ENCODE measurements at places on chromosomes 4 and X. TPM values are rescaled to one million over a fixed set of nuclear protein-coding genes. Genes with fewer than 3 reads are reported as not detected.

GRCh38 chr4:4415107-4415805 lies 28.4 kb downstream of the NSG1 start:
- DNase-seq = no peak

DNA sequence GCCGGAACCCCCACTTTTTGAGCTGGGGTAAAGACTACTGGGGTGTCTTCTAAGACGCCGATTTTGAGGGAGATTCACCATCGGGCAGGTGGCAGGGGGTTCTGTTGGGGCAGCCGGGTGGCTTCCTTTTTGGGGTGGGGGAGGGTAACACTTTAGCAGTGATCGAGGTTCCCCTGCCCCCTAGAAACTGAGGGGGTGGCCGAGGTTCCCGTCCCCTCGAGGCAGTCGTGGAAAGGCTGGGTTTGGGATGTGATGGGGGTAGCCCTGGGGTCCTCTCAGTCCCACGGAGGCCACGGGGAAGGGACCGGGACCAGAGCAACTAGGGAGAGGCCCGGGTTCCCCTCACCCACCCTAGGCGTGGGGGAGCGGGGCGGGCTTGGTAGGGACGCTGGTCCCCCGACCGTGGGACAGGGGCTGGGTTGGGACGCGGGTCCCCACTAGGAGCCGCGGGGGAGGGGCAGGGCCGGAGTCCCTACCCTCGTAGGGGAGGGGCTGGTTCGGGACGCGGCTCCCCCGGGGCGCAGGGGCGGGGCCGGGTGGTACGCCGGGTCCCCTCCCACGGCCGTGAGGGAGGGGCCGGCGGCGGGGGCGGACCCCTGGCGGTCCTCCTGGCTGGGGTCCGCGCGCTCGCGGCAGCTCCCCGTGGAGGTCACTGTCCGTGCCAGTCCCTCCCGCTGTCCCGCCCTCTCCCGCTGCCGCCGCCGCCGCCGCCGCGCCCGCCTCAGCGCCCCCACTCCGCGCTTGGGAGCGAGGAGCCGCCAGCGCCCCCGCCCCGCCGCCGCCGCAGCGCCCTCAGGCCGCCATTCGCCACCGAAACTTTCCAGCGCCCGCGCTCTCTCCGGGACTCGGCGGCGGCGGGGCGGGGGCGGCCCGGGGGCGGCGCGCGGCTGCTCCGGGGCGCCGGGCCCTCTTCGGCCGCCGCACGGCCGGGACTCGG lies at the start of gene TBL1X:
TBL1X (plus strand) TSS at position 624 of the 937 bp plus-strand sequence. CDS start 188,529 bp downstream, outside the sequence.
- peak; percentile 90 for DNase-seq

DNA sequence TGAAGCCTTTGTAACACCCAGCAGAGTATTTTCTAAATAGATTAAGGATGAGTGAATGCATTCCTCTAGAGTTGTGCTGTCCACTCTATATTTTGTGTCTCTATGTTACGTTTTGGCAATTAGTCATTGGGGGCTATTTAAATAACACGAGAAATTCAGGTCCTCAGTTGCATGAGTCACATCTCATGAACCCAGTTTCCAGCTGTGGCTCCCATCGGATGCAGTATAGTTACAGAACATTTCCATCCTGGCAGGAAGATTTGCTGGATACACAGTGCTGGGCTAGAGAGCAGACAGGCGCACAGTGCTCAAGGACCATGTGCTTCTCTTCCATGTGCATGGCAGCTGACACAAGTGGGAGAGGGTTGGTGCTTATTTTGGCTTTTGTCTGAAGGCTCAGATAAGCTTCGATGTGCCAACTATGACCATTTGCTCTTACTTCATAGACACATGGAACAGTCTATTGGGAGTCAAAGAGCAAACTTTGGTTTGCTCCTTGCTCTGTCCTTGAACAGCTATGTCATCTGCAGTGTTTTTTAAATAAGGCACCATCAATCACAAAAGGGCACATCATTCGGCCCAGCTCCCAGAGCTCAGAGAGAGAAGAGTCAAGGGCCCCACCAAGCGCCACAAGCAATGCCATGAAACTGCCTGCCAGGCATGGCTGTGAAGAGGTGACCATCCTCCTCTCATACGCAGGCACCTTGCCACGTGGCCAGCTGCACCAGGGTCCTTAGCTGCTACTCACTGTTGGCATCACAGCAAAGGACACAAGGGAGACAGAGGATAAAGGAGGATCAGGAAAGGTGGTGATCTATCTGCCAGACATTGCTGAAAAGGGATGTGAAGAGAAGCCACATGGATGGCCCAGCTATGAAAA lies 8.1 kb upstream of the STS start:
- no peak for DNase-seq

- DNase-seq = no peak
Measured at GRCh38 chrX:141341341-141341740, 99.0 kb upstream of the SPANXC start.

RBM46 gene
- not detected for total RNA-seq

DNA sequence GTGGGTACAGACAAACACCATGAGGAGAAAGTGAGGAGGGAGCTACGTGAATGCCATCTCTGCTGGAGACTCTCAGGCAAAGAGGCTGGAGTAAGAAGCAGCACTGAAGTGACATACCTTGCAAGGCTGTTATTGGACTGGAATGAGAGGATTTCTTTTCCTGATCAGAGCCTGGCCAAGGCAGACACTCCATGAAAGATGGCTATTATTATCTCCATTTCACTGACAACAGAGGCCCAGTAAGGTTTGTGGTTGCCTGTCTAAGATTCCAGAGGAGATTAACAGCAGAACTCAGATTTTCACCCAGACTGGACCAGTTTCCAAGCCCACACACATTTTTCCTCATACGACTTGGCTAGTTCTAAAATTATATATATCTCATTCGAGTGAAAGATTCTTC lies 162.0 kb upstream of the EOLA2 start:
- DNase-seq = no peak

DNA sequence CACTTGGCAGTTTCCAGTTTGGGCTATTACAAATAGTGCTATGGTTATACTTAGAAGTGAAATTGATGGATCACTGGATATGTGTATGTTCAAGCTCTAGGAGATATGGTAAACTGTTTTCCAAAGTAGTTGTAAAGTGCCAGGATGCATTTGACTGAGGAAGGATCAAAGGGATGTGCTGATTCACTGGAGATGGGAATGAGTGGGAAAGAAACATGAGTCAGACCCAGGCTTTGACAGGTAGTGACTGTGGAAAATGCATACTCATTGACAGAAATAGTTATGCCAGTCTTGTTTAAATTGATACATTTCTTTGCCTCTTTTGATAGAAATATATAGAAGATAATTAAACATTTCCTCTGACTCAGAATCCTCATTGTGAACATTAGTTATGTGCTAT lies 77.9 kb downstream of the CEP135 start:
- no peak for DNase-seq

DNA sequence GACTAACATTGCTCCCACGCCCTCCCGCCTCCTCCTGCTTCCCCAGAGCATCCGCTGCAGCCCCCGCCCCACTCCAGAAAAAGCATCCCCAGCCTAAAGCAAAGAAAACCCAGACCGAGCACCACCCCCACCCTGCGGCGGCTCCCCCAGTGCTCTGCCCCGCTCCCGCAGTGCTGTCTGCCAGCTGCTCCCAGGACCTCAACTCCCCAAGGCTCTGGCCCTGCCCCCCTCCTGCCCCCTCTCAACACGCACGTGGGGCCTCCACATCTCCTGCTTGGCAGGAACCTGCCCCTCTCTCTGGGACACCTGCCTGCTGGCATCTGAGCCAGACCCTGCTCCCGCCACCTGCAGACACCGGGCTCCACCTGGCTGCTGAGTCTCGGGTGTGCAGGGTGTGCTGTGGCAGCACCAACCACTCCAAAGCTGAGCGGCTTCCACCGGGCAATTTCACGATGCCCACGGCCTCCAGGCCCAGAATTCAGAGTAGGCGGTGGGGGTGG lies 79.4 kb downstream of the FAM53A start:
- DNase-seq = no peak

DNA sequence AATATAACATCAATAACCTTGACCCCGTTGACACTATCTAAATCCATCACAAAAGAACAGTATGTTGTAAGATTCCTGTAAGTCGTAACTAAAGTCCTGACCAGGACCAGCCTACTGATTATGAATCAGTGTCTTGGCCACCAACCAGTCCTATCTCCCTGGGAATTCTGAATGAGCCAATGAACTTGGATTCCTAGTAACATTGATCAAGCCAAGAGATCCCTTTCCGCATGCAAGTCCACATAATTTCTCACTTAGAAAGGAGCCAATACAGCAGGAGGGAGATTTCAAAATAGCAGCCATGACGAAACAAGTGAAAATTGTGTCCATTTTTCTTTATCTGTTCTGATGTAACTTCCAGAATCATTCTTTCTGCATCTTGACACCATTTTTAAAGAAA lies 9.5 kb downstream of the XPNPEP2 start:
- no peak for DNase-seq

WDFY3 gene
- total RNA-seq = 124 TPM

PHOX2B gene
- total RNA-seq = not detected

UGT2A1 gene
- not detected for total RNA-seq

- DNase-seq = no peak
Measured at GRCh38 chr4:90183254-90183653, 56.1 kb downstream of the CCSER1 start.

DNA sequence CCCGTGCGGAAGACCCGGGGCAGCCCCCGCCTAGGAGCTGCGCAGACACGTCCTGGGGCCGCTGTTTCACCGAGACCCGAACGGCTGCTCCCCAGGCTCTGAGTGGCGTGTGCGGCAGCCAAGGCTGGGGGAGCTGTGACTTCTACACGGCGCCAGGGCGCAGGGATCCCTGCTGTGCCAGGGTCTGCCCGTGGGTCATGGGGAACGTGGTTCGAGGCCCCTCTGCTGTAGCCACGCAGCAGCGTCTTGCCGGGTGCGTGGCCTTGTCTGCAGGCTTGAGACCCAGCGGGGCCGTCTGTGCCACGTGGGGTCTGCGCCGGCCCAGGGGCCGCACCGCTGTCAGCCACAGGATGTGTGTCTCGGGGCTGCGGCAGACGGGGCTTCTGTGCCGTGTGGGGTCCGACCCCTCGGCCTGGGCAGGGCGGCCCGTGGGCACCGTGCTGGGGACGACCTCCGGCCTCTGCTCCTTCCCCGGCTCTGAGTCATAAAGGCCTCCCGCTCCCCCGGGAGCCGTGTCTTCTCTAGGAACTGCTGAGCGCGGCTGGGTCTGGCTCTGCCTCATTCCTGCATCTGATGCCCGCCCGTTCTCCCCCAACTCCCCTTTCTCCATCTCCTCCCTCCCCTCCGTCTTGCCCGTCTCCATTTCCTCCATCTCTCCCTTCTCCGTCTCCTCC lies 12.7 kb upstream of the GTPBP6 start:
- DNase-seq = peak; percentile 67

DNA sequence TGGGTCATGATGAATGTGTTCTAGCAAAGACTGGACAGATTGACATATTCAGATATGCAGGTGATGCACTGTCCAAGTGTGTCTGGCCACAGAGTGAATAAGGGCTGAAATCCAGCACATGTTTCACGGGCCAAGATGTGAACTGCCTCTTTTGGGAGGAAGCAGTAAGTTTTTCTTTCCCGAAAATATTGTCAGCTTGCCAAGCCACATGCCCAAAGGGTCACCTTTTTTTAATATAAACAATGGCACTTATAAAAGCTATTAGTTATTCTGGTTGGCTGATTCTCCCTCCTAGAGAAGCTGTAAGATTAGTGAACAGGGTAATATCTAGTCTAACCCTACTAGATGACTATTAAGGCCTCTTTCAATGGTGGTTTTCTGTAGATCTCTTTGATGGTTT lies 1.5 kb upstream of the EDNRA start:
- no peak for DNase-seq

AFP gene
- not detected for total RNA-seq

NAP1L3 gene
- 0.67 TPM for total RNA-seq

FAT4 gene
- 7.3 TPM for total RNA-seq

GRCh38 chr4:156595041-156595440 lies 376.6 kb downstream of the PDGFC start:
- no peak for DNase-seq

COL4A6 gene
- total RNA-seq = 0.16 TPM

GRCh38 chrX:106927700-106928099 lies 7.5 kb downstream of the CLDN2 start:
- DNase-seq = no peak

Measured in mesenteric fat pad (tissue), 1 donor.